ENCODE measurements at places on chromosomes 7 and 10.

DNA sequence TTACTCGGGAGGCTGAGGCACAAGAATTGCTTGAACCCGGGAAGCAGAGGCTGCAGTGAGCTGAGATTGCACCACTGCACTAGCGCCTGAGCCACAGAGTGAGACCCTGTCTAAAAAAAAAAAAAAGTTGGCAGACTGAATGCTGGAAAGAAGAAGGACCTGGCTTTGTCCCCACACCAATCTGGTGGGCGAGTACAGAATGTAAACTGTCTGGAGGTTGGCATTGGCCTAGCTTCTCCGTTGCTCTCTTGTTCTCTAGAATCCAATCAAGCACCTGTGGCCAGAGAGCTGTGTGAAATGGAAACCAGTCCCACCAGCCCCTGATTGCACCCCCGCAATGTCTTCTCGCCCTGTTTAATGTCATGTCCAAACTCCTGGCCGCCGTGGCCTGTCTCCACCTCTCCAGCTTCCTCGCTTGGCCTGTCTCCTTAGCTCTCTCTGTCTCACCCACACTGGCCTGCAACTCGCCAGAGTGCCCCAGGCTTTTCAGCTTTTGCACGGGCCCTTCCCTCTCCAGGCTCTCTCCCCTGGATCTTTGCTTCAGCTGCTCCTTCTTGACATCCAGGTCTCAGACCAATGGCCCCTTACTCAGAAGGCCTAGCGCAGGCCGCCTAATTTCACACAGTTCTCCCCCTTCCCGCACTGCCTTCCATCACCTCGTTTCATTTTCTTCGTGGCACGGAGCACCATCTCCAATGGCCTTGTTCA, 670 bp upstream of the AGK start:
- no peak for DNase-seq

DNA sequence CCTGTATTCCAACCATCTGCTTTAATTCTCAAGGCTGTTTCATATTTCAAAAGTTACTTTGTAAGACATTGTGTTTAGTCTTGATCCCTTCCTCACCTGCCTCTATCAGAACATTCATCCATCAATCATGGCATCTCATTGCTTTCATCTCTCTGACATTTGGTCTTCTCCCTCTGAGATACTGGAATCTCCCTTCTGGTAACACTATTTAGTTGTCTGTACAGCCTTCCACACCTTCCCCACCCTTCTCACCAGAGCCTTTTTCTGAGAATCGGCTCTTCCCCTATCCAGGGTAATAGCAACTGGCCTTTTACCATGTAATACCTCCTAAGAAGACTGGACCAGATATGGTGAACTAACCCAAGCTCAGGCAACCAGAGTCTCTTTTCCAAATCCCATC, 10.1 kb downstream of the CACNA2D1 start:
- DNase-seq = no peak

DNA sequence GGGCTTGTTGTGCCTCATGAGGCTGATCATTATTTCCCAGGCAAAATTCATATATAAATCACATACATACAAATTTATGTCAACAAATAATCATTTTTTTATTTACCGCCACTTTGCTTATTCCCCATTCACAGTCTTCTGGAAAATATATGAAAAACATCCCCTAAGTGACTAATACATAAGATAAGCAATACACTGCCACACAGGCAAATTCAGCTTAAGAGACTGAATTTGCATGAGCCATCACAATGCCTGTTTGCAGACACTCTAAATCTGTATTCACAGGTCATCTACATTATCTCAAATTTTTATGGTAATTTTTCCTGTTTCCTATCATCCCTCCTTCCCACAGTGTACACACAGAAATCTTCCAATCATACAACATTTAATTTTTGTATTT, 13.2 kb downstream of the OSBPL3 start:
- DNase-seq = no peak

GRCh38 chr10:130364631-130365411, 228.6 kb downstream of the GLRX3 start:
- no peak for DNase-seq
